Activated CD4-positive, alpha-beta T cell treated with anti-CD3 and anti-CD28 coated beads, Interleukin-2, amount 10 ng/mL, durations not matched to agents 7 days and 5 days (primary cell): ENCODE measurements at places on chromosomes 11 and 22.

DNA sequence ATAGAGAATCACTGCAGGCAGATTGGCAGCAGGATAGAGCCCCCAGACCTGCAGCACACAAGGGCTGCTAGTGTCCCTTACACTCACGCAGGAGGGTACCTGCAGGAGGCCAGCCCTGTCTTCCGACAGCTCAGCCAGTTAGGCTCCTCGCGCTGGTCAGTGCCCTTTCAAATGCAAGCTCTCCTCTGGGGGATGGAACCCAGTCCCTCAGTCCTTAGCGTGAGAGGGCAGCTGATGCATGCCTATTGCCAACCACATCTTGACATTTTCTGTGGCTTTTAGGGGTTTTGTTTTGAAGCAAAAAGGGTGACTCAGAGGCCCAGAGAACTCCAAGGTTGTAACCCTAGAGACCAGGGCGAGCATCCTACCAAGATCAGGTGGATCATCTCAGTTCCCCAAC lies 40.0 kb downstream of the WNT11 start:
- no peak for DNase-seq

GRCh38 chr22:44586351-44586990 lies 88.4 kb upstream of the RTL6 start:
- DNase-seq = no peak

GRCh38 chr11:96227244-96227643 lies 115.8 kb downstream of the MAML2 start:
- DNase-seq = no peak

DNA sequence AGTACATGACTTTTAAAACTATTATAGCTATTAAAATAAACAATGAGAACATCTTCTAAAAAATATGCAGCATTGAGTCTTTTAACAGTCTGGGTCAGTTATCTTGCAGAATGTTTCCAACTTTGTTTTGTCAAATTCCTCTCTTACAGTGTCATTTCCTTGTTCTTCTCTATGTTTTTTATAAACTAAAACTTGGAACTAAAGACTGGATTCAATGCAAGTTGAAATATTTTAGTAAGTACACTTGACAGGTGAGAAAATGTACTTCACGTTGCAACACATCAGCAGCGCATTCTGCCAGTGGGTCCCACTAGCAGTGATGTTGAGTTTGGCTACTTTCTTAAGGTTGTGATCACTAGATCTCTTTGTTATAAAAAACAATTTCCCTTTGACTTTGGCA lies 1407.6 kb upstream of the RAG2 start:
- no peak for DNase-seq

- no peak for DNase-seq
Measured at GRCh38 chr22:44639891-44640617, 62.0 kb upstream of the PRR5 start.

DNA sequence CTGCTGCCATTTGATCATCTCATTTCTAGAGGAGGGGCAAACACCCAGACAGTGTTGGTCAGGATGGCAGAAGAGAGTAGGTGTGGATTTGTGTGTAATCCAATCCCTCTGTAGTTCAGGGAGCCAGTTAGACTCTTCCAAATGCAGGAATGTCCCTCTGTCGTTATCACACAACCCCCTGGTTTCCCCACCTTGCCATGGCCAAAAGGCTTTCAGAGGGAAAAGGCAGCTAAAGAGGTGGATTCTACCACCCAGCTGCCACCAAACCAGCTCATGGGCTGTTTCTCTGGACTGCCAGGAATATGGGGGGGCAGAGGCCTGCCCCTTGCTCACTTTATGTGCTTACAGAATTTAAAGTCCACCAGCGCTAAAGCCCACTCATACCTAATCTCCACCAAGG lies 18.1 kb downstream of the TSKU start:
- DNase-seq = peak; percentile 3

DNA sequence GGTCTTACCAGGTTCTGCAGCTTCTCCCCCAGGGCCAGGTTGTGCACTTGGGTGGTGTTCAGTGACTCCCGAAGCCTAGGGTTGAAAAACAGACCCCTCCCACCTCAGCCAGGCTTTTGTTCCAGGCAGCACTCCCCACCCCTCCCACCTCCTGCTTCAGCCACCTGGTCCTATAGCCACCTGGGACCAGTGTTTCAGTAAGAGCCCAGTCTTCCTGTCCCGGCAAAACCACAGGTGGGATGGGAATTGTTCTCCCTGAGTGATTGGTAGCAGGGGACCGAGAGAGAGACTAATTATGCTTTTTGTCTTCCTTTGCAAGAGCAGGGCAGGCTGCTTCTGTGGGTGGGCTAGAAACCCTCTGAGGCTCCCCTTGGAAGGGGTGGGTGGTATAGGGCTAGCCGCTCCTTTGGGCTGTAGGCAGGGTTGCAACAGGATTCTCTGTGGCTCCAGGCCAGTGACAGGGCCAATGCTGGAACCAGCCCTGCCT lies 8.5 kb upstream of the NAALADL1 start:
- no peak for DNase-seq

- no peak for DNase-seq
Measured at GRCh38 chr11:39745401-39745800, 1714.1 kb downstream of the LRRC4C start.

DNA sequence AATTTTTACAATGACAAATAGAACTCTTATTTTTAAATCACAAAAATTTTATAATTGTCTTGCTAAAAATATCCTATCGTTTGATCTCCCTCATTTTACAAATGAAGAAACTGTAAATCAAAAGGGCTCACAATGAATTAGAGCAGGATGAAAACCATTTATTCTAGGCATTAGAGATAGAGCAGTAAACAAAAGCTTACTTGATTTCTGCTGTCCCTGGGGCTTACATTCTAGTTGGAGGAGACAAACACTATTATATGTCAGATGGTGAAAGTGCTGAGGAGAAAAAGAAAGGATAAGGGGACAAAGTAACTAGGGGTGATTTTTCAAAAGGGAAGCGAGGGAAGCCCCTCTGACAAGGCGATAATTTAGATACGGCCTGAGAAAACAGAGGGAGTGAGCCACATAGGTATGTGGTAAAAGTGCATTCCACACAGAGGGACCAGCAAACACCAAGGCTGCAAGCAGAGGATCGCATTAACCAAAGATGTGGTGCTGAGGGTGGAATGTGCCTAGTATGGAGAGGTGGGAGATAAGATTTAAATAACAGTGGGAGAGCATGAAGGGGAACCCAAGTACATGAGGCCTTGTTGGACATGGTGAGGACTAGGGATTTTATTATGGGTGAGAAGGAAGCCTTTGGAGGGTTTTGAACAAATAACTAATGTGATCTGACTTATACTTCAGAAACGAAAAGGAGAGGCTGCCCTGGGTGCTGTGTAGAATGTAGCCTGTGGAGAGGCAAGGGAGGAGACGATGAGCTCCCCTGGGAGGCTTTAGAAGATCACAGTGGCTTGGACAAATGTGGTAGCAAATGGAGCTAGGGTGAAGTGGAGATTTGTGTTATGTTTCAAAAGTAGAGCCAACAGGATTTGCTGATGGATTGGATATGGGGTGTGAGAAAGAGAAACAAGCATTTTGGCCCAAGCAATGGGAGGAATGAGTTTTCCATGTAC lies 62.1 kb downstream of the PDHX start:
- no peak for DNase-seq

DNA sequence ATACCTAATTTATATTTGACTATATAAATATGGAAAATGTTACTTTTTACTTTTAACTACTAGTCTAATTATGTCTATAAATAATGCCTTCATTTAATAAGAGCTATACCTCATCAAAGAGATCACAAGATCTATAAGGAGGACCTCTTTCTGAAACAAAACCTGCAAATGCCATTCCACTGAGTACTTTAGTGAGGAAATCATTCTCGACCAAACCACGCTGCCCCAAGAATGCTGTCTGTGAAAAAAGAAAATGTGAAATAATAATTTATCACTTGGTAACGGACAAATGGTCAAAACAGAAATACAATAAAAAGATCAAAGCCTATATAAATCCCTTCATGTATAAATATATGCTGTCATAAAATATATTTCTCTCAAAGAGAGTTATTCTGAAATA lies 301.7 kb downstream of the SBF2 start:
- DNase-seq = no peak

DNA sequence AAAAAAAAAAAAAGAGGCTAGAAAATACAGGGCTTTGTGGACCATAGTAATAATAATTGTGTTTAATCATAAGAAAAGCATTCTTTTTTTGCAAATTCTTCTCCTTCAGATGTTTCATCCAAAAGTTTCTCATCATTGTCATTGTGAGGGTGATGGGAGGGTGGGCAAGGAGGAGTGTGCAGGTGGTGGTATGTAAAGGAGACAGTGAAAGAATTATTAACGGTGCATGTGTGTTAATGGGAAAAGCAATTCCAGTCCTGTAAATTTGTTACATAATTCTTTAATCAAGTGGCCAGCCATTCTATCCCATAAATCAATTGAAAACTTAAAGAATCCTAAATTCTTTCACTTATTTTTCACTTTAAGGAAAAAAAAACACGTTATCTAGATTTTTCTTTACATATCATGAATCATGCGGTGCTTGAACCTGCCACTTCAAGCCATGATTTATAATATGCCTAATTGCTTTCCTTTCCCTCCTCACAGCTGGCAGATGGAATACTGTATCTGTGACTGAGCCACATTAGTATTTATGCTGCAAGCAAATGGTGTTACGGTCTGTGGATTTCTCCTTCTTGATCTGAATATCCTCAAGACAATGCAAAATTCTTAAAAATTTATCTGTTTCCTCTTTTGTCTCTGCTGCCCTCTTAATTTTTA lies 318.5 kb downstream of the JRKL start:
- no peak for DNase-seq

- DNase-seq = no peak
Measured at GRCh38 chr11:132980670-132981069, 551.6 kb downstream of the OPCML start.

DNA sequence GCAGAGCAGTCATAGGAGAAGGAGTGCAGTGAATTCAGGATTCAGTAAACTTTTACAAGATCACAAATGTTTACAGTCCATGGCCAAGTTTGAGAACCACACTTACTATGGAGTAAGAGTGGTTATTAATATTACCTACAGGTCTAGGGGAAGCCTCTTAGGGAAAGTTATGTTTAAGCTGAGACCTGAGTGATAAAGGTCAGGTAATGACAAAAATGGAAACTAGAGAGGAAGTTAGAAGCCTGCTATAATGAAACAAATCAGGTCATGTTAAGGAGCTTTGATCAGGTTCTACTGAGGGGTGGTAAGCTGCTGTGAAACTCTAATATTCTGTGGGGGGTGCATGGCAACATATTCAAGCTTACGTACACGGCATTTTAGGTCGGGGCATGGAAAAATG lies 32.5 kb upstream of the SLC22A9 start:
- DNase-seq = no peak

- no peak for DNase-seq
Measured at GRCh38 chr22:31333641-31334040, 12.5 kb downstream of the PATZ1 start.

GRCh38 chr11:126653040-126653439 lies 297.6 kb downstream of the ST3GAL4 start:
- no peak for DNase-seq

GRCh38 chr11:128717516-128717915 lies 23.6 kb downstream of the FLI1 start:
- peak; percentile 62 for DNase-seq

- no peak for DNase-seq
Measured at GRCh38 chr11:72588421-72589410, 85.5 kb downstream of the PDE2A start.

DNA sequence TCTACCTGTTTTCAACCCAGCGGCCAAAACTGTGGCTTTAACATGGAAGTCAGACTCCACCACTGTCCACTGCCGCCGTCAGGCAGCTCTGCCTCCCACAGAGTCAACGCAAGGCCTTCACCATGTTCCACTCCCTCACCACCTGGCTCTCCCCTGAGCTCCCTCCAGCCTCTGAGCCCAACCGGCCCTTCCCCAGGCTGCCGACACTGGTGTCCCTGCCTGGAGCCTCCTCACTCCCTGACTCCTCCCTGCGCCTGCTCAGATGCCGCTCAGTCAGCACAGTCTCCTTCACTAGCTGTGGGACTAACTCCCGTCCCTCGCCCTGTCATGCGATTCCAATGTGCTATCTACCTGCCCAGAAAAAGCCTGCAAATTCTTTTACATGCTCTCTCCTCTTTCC lies 16.3 kb downstream of the SULT4A1 start:
- no peak for DNase-seq

GRCh38 chr11:134101282-134101681 lies 32.4 kb downstream of the JAM3 start:
- DNase-seq = no peak

GRCh38 chr22:17570851-17571631 lies 7.7 kb downstream of the SLC25A18 start:
- DNase-seq = no peak

DNA sequence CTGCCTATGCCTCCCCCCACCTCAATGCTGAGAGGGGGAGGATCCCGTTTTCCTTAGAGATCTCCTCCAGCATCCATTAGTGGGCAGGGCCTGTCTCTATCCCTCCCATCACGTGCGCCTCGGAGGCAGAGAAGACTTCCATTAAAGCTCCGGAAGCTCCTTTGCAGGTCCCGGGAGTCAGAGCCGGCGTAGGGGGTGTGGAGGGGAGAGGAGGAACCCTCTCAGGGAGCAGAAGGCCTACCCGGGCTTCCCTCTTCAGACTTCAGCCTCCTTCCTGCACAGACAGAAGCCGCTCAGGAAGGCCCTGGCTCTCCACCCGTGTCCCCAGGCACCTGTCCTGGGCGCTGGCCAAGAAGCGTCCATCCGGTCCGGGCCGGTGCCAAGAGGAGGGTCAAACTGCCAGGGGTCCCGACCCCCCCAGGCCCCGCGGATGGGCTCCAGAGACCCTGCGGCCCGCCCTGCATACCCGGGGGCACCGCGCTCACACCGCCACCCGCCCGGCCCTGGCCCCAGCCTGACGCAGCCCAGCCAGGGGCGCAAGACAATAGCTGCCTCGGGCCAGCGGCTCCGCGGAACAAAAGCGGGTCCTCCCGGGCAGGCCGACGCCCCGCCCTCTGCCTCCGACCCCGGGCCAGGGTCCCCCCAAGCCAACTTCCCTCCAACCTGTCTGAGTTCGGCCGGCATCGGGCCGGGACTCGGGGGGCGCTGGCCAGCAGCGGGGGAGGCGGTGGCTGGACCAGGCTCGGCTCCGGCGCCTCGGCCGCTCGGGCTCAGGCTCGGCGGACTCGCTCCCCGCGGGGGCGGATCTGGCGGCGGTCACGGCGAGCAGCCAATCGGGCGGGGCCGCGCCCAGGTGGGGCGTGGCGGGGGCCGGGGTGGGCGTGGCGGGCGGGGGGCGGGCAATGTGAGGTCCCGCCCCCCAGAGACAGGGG lies 29.9 kb downstream of the ARVCF start:
- peak; percentile 65 for DNase-seq

GRCh38 chr11:120522021-120522420 lies 10.5 kb downstream of the GRIK4 start:
- DNase-seq = no peak

DNA sequence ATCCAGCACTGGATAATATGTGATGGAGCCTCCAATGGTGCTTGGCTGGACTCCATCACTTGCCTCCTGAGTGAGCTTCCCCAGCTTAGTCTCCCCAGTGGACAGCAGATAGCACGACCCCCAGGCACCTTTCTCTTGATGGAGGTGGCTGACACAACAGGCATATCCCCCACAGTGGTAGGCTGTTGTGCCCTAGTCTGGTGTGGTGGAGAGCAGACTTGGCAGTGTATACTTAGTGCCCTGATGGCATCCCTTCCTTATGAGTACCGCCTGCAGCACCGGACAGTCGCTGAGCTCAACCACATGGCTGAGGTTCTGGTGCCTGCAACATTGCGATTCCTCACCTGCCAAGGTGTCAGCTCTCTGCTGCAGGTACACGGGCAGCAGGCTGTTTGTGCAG lies 50.1 kb downstream of the DNHD1 start:
- no peak for DNase-seq

GRCh38 chr22:40709752-40710413 lies 30.6 kb downstream of the MCHR1 start:
- DNase-seq = no peak

- no peak for DNase-seq
Measured at GRCh38 chr11:12512826-12513395, 135.5 kb downstream of the PARVA start.

- DNase-seq = no peak
Measured at GRCh38 chr11:72642043-72642883, 32.0 kb downstream of the PDE2A start.
